EH (cell line): ENCODE measurements at places on chromosomes 6 and 20.
A peak's percentile ranks its signal among the peaks of the same experiment; 100 is the strongest.

GRCh38 chr6:116631379-116631990, 15.2 kb downstream of the RSPH4A start:
- no peak for DNase-seq

DNA sequence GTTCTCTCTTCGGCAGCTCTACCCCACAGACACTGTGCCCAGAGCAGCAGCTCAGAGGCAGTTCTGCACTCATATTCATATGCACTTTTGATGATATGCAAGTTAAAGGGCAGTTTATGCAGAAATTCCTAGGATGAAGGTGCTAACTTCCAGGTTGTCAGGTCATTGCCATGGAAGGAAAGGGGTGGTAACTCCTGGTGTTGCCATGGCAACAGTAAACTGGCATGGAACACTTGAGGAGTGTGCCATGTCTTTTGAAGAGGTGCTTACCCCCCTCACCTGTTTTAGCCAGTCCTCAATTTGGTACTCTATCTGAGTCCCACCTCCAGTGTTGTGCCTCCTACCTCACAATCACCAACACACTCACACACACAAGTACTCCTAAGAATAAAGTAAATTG, 539.4 kb upstream of the BTBD3 start:
- no peak for DNase-seq

- peak; percentile 57 for DNase-seq
Measured at GRCh38 chr6:116073765-116074440, 13.2 kb upstream of the FRK start.

- peak; percentile 78 for DNase-seq
Measured at GRCh38 chr6:134663800-134664535, 285.9 kb downstream of the ALDH8A1 start.

- DNase-seq = no peak
Measured at GRCh38 chr20:37347891-37348791, 2.2 kb downstream of the SRC start.

GRCh38 chr20:23955896-23956295, 32.7 kb downstream of the GGTLC1 start:
- no peak for DNase-seq
